ENCODE measurements at places on chromosomes 1 and 21.

GRCh38 chr1:47229886-47230691 lies 1.9 kb downstream of the TAL1 start:
- DNase-seq = peak; percentile 10

DNA sequence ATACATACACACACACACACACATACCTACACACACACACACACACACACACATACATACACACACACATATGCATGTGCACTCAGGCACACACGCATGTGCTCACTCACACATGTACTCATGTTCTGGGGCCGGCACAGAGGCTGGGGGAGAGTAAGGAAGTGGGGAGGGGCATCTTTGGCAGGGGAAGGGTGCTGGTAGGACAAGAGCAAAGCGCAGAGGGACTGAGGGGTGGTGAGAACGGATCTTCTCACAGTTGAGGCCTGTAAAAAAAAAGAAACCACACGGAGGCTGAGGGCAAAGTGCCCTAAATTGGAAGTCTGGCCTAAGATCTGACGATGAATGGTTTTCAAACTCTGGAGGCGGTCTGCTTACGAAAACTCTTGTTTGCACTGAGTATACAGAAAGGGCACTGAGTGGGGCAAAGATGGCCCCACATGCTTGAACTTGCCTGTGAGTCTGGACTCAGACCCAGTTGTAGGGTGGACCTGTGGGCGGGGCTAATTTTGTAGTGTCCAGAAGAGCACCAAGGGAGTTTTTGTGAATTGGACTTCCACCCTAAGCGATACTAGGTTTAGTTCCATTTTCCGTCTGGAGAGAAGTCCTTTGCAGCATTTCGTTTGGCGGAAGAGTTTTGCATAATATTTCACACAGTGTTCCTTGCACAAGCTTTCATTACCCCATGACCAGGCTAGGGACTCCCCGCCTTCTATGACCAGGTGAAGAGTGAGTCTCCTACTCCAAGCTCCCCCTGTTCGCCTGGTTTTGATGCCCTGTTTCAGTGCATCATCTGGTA lies 79.3 kb upstream of the LYST start:
- no peak for DNase-seq

- DNase-seq = peak; percentile 37
Observed at GRCh38 chr1:201676197-201676596, 137.3 kb downstream of the NAV1 start.

- DNase-seq = no peak
Observed at GRCh38 chr21:28696844-28697410, 295.8 kb downstream of the LTN1 start.

- DNase-seq = no peak
Observed at GRCh38 chr1:236403905-236404696, 10.0 kb downstream of the EDARADD start.

GRCh38 chr1:67863637-67864036 lies 30.4 kb upstream of the GNG12 start:
- DNase-seq = no peak

DNA sequence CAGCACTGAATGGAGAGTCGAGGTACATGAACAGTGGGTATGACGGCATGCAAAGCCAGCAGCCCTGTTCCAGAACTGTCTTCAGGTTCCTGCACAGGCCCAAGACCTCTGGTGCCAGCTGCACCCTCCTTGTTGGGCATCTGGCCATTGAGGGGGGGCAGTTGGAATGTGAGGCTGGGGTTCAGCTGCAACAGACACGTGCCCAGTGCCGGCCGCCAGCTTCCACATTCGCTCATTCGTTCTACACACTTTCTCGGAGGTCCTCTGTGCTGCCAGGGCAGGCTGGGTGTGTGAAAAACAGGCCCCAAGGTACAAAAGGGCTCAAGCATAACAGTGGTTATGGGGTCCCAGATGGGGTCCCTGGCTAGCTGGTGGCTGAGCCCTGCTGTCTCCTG lies 37.9 kb upstream of the SLC19A1 start:
- DNase-seq = no peak

GRCh38 chr1:197145446-197146024 lies 934 bp downstream of the ASPM start:
- peak; percentile 20 for DNase-seq

DNA sequence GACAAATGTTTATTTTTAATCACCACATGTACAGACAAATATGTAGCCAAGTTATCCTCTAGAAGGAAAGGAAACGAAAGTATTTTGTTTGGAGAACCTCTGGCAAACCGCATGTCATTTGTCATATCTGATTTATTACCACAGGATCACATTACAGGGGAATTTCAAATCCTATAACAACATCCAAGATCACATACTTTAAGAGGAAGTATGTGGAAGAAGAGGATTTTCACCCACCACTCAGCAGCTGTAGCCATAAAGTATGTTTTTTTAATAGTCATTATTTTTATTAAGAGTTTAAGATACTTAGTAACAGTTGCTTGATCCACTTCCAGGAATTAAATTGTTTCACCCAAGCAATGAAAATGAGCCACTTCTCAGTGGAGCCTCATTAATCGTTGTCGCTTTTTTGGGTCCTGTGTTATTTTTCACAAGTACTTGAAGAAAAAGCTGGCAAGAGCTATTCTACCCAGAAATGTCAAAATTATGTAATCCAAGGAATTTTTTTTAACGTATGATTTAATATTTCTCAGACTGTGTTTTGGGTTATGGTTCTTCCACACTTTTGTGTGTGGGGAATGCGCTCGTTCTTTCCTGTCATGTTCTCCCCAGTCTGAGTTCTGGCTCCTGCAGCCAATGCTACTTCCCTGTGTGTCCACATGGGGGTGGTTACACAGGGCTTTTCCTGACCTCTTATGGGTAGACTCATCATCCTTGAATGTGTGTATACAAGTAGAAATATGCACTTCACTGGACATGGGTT lies 6.9 kb downstream of the SERTAD4 start:
- peak; percentile 77 for DNase-seq

GRCh38 chr1:68293609-68294366 lies 61.5 kb upstream of the WLS start:
- DNase-seq = peak; percentile 30
